ENCODE measurements at places on chromosomes 4 and X.

DNA sequence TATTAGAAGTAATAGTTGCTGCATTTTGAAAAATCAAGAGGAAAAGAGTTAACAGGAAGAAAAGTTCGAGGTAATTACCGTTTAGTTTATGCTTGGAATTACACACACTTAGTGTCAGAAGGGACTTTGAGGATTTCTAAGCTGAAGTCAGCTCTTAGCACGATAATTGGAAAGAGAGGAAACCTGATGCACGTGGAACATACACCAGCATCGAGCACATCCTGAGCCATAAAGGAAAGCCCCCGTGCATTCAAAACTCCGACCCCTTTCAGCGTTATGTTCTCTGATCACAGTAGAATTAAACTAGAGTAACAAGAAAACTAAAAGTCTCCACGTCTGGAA is 400 bp upstream of the PAQR3 start:
- no peak for DNase-seq

DNA sequence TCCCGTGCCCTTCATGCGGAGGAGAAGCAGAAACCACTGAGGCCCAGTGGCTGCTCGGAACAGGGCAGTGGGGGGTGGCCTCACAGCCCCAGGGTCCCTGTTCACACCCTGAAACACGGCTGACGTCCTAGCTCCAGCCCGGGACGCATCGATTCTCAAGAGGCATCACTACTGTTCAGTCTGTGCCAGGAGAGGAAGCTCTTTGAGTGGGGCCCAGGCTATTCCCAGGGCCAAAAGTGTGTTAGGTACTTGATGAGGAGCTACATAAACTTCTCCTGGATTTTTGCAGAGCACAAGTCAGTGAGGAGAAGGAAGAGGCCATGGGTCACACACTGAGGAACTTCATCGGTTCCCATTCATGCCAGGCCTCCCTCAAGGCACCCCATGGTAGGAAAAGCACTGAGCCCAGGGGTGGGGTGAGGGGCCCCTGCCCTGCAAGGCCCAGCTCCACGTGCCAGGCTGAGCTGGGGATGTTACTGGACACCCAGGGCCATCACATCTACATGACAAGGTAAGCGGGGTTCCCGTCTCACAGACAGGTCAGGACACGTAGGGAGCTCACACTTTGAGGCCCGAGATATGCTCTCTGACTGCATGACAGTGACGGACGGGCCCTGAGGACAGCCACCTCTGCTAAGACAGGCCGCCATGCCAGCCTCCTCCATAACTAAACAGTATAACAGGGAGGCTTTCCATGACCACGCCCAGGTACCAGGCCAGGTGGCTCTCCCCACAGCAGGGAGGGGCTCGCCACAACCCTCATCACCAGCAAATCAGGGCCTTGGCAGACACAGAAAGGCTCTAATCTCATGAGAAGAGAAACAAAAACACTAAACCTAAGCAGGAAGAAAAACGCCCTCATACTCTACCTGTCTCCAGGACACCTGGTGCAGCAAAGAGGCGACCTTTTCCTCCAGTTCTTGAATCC is 12.4 kb downstream of the TNIP2 start:
- DNase-seq: no peak

- DNase-seq: no peak
Measured at GRCh38 chr4:82954212-82954611, 53.7 kb downstream of the THAP9 start.

DNA sequence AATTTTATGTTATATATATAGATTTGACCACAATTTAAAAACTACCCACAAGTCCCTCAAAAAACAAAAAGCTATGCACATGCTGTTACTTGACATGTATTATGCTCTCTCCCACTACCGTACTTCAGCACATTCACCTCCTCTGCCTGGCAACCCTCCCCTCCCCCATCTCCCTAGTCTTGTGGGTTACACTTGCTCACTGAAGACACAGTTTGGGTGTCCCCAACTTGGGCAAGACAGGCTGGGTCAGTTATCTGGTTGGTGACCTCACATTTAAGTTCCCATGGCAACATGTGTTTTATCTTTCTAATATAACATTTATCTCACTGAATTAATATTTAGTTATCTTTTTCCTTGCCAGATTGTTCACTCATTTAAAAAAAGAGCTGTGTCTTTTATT is 32.7 kb downstream of the SEC24D start:
- DNase-seq: no peak

- DNase-seq: peak; percentile 36
Measured at GRCh38 chr4:173167758-173168395, 734 bp upstream of the GALNT7 start.

GRCh38 chr4:6889101-6889735 is 20.4 kb upstream of the TBC1D14 start:
- DNase-seq: peak; percentile 52

GRCh38 chr4:31983246-31983645 is 1263.1 kb downstream of the PCDH7 start:
- no peak for DNase-seq

DNA sequence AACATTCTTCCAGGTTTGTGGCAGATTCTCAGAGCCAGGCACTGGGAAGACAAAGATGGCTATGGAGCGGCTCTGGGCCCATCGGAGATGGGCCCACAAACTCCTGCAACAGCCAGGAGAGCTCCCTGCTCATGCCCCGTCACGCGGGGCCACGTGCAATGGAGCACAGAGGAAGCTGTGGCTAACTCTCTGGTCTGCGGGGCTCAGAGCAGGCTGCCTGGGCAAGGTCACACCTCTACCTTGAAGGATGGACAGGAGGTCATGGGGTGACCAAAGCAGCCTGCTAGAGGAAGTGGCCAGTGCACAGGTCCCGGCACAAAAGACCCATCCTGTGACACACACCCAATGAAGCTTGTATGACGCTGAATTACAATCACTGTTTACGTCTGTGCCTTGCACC is 45.2 kb downstream of the C4orf50 start:
- DNase-seq: no peak

DNA sequence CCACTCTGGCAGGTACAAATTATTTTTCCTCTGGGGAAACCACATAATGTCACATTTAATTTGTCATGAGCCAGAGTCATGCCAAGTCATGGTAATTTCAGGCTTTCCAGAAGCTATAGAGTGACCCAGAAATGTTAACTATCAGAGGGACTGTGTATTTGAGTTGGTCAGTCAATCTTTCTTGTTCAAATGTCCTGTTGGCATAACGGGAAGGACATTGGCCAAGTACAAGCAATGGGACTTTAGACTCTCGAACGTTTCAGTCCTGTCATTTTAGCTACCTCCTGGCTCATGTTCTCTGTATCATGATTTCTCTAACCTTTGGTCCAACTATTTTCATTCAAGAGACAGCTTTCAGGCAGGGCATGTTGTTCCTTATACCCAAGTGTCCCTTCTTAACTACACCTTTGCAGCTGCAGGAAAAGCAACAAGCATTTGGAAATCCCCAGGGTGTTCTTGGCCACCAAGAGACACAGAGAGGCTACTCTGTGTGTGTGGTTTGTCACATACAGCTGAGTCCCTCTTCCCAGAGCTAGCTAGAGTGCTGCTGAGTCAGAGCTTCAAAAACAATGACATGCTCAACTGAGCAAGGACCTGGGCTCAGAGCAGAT is 142.6 kb downstream of the EGF start:
- no peak for DNase-seq

DNA sequence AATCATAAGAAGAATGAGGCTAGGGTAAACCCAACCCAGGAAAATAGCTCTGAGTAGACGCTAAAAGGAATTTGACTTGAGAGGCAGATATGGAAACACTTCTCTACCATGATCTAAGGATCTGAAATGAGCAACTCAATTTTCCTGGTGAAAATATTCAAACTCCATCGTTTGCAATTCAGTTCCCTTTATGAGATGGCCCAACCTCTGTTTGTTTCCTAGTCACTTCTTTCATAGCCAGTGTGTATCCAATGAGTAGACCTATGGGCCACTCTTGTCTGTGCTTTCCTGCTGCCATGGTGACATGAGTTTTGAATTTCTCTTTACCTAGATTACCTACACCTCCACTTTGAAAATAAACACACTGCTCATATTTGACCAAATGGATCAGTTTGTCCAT is 176.2 kb upstream of the GPRIN3 start:
- DNase-seq: no peak

DNA sequence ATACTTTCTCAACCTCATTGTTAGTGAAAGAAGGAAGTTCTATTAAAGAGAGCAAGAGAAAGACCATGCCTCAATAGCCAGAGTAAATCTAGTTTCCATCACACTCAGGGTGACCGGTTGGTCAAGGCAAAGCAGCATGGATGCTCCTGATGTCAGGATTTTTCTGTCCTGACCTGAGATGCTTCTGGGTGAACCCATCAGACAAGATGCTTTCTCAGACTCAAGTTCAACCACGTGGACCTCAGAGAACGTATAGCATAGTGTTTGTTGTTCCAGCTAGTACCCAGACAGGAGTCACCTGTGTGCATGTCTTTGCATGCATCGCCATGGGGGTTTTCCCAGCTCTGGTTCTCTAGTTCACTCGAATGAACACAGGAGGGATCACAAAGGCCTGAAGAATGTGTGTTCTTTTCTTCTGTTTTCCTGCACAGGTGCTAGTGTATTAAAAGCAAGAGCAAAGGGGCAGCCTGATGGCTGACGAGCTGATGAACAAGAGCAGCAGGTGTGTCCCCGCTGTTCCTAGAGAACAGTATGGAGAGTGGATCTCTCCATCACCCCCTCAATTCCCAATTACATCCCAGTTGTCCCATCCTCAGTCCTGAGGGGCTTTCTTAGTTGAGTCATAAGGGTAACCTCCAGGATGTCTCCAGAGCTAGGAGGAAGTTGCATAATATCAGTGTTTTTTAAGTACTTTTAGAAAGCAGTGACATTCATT is 110.5 kb upstream of the ENPP6 start:
- no peak for DNase-seq

DNA sequence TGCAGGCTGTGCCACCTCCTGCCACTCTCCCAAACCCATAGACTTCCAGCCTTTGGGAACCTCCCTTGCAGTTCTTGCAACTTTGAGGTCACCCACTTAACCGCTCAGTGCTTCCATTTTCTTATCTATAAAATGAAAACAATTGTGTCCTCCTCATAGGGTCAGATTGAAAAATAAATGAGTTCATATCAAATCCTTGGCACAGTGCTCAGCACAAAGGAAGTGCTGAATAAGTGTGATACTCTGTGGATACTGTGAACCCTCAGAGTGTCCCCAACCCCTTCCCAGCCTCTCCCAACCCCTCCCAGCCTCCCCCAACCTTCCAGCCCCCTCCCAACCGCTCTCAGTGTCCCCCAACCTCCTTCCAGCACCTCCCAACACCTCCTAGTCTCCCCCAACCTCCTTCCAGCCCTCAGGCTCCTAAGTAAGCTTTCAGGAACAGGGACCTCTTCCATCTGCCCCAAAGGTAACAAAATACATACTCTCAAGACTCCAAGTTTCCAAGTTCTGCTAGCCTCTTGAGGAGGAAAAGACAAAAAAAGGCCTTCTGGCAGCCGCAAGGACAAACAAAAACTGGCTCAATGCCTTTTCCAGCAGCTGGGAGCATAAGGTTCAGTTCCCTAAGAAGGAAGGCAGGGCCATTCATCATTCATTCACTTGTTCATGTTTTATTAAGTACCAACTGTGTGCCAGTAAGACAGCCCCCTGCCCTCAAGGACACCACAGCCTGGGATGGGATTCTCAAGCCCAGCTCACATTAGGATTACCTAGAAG is 46.1 kb upstream of the LGI2 start:
- DNase-seq: no peak

- no peak for DNase-seq
Measured at GRCh38 chrX:27626066-27626465, 35.9 kb downstream of the DCAF8L2 start.

DNA sequence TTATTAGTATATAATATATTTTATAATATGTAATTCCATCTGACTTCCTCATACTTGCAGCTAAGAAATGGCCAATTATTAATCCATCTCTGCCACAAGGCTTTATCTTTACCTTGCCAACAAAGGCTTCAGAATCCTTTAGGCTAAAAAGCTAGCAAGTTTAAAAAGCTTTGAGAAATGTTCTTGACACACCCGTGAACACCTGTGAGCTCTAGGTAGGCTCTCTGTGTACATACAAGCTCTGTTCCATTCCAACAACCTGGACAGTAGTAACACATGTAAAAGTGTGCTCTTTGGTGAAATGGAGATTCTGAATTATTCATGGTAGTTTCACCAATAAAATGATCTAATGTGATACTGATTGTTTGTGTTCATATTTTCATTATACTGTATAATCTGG is 49.7 kb upstream of the USP9X start:
- DNase-seq: no peak

GRCh38 chr4:186946682-186947294 is 223.1 kb upstream of the FAT1 start:
- DNase-seq: peak; percentile 28

- DNase-seq: no peak
Measured at GRCh38 chr4:2891294-2891693, 47.6 kb downstream of the ADD1 start.

DNA sequence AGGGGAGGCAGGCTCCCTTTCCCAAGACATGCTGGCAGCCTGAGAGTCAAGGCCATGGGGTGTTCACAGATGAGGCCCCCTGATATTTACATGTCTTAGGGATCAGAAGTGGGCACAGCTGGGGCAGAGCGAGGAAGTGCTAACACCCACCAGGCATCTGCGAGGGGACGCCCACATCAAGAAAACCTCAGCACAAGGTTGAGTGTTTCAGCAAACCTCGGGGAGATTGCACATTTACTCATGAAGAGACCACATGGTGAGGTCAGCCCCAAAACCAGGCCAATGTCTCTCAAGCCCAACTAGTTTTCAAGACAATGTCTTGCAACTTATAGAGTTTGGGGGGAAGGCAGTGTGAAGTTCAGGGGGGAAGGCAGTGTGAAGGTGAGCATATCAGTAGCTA is 55.2 kb downstream of the CLNK start:
- no peak for DNase-seq

GRCh38 chrX:5771441-5771840 is 457.2 kb downstream of the NLGN4X start:
- DNase-seq: no peak

- DNase-seq: no peak
Measured at GRCh38 chr4:24321131-24321530, 263.2 kb downstream of the DHX15 start.

DNA sequence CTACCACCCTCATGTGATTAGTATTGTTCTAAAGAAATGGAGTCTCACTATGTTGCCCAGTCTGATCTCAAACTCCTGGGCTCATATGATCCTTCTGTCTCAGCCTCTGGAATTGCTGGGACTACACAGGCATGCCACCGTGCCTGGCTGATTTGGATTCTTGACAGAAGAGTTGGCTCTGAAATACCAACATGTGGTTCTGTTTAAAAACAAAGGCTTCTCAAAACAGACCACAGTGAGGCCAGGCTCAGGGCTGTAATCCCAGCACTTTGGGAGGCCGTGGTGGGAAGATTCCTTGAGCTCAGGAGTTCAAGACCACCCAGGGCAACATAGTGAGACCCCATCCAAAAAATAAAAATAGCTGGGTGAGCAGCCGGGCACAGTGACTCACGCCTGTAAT is 126.7 kb downstream of the DHRSX start:
- no peak for DNase-seq

GRCh38 chrX:154113729-154114128 is 16.2 kb upstream of the MECP2 start:
- no peak for DNase-seq

Data from left ventricle myocardium superior (tissue), 1 donor.